ENCODE measurements at places on chromosomes 2 and 18. TPM values are rescaled to one million over a fixed set of nuclear protein-coding genes. Genes with fewer than 3 reads are reported as not detected.
A peak's percentile ranks its signal among the peaks of the same experiment; 100 is the strongest.

GRCh38 chr2:167697194-167697593, 550.2 kb downstream of the STK39 start:
- no peak for ATAC-seq

- ATAC-seq = no peak
These were observed 55.2 kb upstream of the RALBP1 start for GRCh38 chr18:9419956-9420631.

GRCh38 chr18:24373328-24373727, 24.3 kb downstream of the OSBPL1A start:
- no peak for ATAC-seq

- no peak for ATAC-seq
These were observed 15.5 kb downstream of the IL1F10 start for GRCh38 chr2:113083296-113083695.

GRCh38 chr2:116585669-116586327, 1228.7 kb upstream of the DDX18 start:
- no peak for ATAC-seq

- no peak for ATAC-seq
These were observed 123.9 kb upstream of the FAM117B start for GRCh38 chr2:202510911-202511310.

- ATAC-seq = no peak
These were observed 414.1 kb downstream of the STK39 start for GRCh38 chr2:167833294-167833693.

GRCh38 chr2:32678825-32679224, 51.0 kb downstream of the TTC27 start:
- no peak for ATAC-seq

GRCh38 chr2:13819896-13820295, 812.6 kb upstream of the LRATD1 start:
- no peak for ATAC-seq

- no peak for ATAC-seq
These were observed 14.8 kb downstream of the TMEM237 start for GRCh38 chr2:201628545-201628944.

DNA sequence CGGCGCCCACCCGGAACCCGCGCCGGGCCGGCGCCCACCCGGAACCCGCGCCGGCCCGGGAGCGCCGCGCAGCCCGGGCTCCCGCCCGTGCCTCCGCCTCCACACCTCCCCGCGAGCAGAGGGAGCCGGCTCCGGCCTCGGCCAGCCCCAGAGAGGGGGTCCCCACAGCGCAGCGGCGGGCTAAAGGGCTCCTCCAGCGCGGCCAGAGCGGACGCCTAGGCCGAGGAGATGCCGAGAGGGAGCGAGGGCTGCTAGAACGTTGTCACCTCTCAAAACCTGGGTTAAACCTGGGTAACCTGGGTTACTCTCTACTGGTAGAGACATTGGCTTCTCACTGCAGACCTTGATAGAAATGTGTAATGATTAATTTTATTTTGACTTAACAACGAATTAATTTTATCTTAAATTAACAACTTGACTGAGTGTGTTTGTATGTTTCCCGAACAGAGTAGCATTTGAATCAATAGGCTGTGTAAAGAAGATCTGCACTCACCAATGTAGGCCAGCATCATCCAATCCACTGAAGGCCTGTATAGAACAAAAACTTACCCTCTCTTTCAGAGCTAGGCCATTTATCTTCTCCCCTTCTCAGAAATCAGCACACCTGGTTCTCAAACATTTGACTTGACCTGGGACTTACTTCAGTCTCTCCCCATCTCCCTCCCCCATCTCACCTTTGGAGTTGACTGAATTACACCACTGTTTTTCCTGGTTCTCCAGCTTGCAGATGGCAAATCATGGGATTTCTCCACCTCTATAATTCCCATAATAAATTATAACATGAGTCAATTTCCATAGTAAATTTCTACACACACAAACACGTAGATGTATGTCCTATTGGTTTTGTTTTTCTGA, 242.7 kb downstream of the ASXL3 start:
- ATAC-seq = no peak

DNA sequence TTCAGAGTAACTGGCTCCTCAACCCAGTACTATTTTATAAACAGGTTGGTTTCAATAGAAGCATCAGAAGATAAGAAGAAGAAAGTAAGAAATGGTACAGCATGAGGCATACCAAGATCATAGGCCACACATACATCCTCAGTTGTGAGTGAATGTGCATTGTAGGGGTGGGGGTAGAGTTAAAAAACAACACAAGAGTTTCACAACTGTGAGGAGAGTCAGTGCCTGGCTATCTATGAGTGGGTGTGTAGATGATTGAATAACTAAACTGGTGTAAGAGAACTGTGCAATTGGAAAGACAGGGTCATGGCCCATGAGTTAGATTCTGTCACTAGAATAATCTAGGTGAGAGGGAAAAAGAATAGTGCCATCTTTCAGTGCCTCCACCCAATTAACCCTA, 748.2 kb upstream of the ACVR2A start:
- ATAC-seq = no peak

- ATAC-seq = peak; percentile 93
These were observed 107.9 kb downstream of the PRKCE start for GRCh38 chr2:45759310-45759851.

- peak; percentile 30 for ATAC-seq
These were observed 25.2 kb upstream of the FRZB start for GRCh38 chr2:182891611-182892010.

DNA sequence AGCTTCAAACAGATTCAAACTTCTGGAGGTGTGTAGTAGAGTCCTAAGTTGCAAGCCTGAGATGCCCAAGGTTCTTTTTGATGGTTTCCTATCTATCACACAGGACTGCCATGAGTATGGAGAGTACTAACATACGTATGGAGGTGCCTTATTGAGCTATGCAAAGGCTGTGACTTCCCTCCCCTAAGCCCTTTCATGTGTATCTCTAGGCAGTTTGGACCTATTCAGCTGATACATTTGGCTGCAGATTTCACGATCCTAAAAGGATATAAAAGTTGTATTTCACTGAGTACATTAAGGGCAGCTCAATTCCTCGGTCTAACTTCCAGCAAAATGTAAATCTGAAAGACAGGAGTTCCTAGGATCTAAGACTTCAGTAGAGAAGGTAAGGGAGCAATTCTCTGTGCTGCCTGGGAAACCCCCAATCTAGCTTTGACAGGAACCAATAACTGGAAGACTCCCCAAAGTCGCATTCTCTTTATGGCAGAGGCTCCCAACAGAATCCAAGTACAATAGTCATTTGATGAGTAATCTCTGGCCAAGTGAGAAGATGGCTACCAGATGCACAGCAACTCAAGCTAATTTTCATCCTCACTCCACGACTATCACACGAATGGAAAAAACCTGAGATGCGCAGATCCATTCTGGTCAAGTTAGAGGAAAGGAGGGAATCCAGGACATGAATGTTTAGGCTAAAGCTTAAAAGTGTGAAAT, 83.8 kb downstream of the ATL2 start:
- ATAC-seq = no peak

DNA sequence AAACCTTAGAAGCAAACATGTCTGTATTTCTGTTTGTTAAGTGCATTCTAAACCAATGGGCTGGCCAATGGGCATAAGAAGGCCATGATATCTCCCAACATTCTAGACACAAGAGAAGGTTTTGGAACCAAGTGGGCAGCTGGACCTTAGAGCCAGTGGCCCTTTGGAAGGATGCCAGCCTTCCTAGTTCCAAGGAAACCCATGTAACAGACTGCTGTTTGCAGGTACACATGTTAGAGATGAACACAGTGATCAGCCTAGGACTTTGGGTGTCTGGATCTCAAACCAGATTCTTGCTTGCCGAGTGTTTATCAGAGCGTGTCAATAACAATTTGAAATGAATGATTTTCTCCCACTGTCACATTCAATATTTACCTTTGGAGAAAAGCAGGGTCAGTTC, 97.5 kb upstream of the COPS8 start:
- ATAC-seq = no peak

RND3 gene
- 119 TPM for total RNA-seq

MC2R gene
- total RNA-seq = 0.17 TPM

SULT1C2 gene
- 2.0 TPM for total RNA-seq

Data from motor neuron (in vitro differentiated cells).